ENCODE measurements at places on chromosomes 3 and 15.

GRCh38 chr3:174099724-174100123 is 702.2 kb downstream of the NLGN1 start:
- no peak for DNase-seq

GRCh38 chr3:157410945-157411344 is 25.7 kb upstream of the PTX3 start:
- no peak for DNase-seq

- DNase-seq: no peak
Observed at GRCh38 chr3:129558772-129559564, 16.0 kb downstream of the H1-8 start.

GRCh38 chr3:123027292-123028232 is at the start of gene SEMA5B:
Gene SEMA5B (minus strand): TSS chr3:123027763. CDS start chr3:122961263, 66,500 bp downstream.
- DNase-seq: peak; percentile 12

- DNase-seq: no peak
Observed at GRCh38 chr3:120418866-120419490, 31.8 kb downstream of the FSTL1 start.

GRCh38 chr3:66464512-66464894 is 36.3 kb downstream of the LRIG1 start:
- DNase-seq: no peak

GRCh38 chr15:69658411-69658945 is 205.9 kb downstream of the RPLP1 start:
- no peak for DNase-seq

DNA sequence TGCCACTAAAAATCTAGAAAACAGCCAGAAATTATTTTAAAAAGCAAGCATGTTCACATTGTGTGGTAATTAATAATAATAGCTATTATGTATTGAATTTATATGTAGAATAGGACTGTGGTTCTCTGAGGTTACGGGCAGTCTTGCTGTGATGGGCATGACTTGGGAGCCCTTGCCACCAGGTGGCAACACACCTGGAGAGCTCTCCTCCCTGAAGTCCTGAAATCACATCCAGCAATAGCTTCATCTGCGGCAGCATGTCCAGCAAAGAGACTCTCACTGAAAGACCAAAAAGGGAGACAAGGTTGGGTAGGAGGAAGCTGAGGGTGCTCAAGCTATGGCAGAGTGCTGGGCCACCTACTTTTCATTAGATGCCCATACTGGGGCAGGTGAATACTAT is 206.8 kb upstream of the IL12A start:
- DNase-seq: no peak

DNA sequence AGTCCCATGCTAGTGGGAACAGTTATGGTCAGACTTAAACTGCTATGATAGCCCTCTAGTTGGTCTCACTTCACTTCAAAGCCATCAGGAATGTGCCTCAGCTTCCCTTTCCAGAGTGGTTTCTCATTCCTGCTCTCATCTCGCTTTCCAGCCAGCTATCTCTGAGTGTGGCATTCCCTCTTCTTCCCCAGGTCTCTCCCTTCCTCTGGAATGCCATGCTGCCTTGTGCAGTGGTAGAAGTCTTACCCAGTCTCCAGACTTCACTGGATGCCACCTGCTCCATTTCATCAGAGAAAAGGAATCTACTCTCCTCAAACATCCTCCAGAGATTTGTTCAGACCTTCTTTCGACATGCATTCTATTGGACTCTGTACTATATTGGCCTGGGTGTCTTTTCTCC is 83.0 kb downstream of the AGBL1 start:
- DNase-seq: no peak

DNA sequence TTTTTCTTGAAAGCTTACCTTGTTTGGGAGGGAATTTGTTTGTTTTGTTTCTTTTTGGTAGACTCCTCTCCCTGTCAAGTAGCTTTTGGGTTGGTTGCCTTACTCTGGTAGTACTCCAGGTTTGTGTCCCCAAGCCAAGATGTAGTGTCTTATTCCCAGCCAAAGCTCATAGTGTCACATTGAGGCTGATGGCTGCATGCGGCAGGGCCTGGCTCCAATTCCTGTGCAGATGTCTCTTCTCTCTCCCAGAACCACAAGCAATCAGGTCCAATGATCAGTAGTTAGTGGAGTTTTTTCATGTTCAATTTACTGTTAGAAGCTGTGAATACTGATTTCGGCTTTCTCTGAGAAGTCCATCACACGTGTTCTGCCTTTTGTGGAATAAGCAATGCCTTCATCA is 221.1 kb upstream of the THBS1 start:
- no peak for DNase-seq

DNA sequence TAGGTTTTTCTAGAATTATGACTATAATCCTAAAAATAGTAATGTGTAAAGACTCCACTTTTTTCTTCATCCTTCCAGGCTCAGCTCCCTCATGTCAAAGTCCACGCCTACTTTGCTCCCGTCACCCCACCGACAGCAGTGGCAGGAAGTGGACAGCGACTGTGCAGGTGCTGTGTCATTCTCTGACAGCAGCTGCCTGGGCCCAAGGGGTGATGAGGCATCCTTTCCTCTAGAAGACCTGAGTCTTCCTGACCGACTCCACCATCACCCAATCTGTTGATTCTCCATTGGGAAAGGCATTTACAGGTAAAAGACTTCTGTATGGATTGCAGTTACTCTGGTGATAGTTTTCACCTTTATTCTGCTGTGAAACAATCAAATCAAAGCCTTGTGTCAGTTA is 54.8 kb downstream of the UBP1 start:
- DNase-seq: peak; percentile 19

DNA sequence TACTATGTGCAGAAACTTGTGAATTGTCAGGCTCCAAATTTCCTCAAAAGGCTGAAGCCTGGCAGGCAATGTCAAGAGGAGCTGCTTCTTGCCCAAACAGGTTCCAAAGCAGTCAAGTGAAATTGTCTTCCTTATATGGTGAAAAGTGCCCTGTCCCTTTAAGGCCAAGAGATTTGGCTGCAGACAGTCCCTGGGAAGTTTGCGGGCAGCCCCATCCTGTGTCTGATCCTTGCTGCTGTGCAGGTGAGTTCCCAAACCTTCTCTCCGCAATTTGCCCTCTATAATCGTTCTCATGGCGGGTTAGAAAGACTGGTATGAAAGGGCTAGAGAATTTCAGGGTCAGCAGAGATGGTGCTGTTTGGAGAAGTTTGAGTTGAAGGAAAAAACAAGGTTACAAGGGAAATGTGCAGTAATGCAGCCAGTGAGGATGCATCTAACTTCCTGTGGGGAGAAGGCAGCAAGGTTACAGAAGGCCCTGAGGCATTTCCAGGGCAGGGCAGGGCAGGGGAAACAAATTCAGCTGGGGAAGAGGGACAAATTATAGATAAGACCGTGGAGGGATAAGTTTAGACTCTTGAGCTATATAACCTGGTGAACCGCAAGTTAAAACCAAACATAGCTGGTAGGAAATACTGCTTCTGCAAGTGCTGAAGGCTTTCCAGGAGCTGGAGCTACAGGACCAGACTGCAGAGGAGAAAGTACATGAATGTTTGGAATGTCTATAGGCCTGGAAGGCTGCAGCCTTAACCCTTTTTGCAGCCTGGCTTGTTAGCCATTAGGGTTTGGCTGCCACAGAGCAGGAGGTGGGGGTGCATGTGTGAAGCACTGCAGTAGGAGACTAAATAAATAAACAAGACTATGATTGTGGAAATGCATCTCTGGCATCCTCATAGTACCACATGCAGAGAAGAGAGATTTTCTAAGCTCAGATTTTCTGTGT is 256.2 kb upstream of the IL12A start:
- DNase-seq: no peak

- DNase-seq: no peak
Observed at GRCh38 chr3:43152649-43153048, 46.8 kb upstream of the POMGNT2 start.

DNA sequence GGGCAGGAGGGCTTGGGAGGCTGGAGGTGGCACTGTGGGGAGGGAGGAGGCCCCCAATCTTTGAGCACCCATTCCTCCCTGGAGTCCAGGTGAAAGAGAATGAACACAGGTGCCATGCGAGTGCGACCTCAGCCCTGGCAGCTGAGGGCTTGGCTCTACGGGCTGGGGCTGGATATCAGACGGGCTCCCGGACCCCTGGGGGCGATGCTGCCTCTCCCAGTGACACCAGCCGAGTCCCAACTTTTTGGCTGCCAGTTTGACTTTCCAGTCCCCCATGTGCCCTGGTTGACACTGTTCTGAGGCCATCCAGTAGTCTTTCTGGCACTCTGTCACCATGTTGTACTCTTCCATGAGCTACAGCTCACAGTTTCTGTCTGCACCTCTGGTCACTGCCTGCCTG is 1.2 kb downstream of the VILL start:
- no peak for DNase-seq

GRCh38 chr3:7410782-7411181 is 549.9 kb downstream of the GRM7 start:
- no peak for DNase-seq

DNA sequence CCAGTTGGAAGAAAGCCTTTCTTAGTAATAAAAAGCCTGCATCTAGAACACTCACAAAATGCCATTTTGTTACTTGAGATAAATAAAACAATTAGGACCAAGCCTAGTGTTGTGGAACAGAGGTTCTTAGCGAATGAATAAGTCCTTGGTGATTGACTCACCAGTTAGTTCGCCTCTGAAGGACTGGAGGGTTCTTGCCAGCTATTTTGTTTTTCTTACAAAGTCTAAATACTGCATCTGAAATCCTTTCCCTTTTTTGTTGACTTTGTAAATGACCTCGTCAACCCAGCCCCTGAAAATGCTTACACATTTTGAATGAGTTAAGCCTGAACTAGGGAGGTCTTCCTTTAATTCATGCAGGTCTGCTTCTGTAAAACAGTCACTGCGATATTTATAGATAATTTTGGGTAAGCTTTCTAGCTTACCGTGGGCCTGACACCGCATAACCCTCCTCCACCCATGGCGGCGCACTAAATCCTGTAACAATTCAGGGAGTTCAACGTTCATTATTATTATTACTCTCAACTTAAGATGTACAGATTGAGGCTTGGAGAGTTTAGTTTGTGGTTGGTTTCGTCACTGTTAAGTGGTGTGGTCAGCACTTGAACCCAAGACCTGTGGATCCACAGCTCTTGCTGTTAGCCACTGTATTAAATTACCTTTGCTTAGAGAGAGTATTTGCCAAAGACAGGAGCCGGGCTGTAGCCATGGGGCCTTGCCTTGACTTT is 45.0 kb upstream of the SACM1L start:
- no peak for DNase-seq

GRCh38 chr3:119585856-119586570 is 6.7 kb downstream of the ADPRH start:
- no peak for DNase-seq

- DNase-seq: no peak
Observed at GRCh38 chr3:174276826-174277225, 582.3 kb upstream of the NAALADL2 start.

DNA sequence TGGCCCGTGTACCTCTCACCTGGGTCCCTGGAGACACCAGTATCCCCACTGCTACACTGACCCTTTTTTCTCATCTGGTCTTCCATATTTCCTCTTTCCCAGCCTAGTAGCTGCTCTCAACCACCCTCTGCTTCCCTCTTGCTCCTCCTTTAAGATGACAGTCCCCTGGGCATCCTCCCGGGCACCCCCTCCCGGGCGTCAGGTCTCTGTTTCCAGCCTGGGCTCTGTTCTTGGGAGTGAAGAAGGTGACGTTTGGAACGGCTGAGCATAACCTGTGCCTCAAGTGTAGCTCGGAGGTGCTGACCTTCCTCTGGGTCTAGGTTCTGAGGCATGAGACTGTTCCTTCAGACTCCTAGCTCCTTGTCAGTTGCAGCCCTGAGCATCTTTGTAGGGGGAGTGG is 101.2 kb downstream of the VGLL4 start:
- no peak for DNase-seq

GRCh38 chr3:14806641-14807263 is 12.0 kb upstream of the FGD5 start:
- DNase-seq: peak; percentile 6
